ENCODE measurements at places on chromosomes 7 and 10.

GRCh38 chr7:155490697-155491628 is 33.0 kb downstream of the EN2 start:
- no peak for DNase-seq

GRCh38 chr10:105347487-105347886 is 706.4 kb downstream of the SORCS3 start:
- DNase-seq = no peak

DNA sequence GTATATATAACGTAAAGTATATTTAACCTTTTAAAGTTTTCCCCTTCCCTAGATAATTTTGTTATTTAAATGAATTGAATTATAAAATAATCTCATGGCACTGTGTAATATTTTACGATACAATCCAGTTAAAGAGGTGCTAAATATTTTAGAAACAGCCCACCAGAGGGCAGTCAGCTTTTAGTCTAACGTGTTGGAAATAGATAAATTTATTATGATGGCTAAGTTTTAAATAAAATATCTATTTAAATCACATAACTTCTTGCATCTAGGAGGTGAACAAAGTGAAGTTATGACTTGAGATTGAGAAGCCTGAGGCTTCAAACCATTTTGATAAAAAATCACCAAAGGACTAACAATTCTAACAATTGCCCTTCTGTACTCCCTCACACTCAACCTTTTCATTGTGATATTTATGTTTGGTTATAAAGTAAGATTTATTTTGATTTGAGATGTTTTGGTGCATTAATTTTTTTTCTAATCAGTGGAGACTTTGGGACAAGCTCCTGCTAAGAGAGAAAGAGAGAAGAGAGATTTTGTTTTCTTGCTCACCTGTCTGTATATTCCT is 171.5 kb upstream of the SP4 start:
- peak; percentile 59 for DNase-seq

DNA sequence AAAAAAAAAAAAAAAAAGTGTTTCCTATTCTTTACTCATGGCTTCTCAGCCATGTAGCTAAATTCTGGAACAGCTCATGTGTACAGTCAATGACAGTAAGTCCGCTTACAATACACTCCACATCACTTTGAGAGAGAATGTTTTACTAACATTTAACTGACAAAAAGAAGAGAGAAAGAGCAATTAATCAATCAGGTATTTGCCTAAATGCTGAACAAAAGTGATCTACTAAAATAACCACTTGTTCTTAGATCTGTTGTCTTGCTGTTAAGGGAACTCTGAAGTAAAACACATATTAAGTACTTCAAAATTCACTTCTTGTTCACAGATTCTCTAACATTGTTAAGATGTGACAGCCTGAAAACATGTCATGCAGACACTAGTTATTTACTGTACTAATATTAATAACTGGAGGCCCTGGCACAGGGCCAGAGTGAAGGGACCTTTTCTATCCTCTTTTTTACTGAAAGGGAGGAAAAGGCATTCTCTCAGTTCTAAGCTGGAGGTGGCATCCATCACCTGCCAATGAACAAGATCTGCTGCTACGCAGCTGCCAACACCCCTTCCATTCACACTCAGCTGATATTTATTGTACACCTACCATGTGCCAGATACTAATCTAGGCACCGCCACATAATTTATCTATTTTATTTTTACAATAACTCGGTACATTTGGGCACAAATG is 72.6 kb downstream of the AHR start:
- no peak for DNase-seq

DNA sequence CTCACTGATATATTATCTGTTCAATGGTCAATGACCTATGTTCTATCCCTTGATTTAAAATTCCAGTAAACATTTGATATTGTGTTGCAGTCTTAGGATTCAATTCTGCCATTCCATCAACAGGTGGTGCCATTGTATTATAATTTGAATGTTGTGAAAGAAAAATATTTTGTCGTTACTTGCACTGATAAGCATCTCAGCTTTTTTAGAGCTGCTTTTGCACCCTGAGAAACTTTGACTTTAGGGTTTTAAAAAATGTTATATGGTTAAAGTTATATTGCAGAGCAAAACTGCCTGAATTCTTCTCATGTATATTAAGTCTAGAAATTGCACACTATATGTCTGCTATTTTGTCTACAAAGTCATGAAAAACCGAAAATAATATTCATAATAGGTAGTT is 18.8 kb upstream of the MINDY3 start:
- peak; percentile 67 for DNase-seq

DNA sequence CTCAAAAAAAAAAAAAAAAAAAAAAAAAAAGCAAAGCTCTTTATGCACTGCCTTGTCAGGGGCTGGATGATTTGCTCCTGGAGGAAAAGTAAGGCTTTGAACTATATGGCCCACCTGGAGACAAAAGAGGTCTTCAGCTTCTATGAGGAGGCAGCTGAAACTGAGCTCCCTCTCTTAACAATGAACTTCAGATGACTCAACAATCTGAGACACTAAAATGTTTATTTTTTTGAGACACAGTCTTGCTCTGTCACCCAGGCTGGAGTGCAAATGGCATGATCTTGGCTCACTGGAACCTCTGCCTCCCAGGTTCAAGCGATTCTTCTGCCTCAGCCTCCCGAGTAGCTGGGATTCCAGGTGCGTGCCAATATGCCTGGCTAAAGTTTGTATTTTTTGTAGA is 36.7 kb downstream of the RAB19 start:
- no peak for DNase-seq

- DNase-seq = peak; percentile 83
These were observed 69.1 kb upstream of the MXI1 start for GRCh38 chr10:110138197-110138812.

- no peak for DNase-seq
These were observed 109.8 kb upstream of the AGR3 start for GRCh38 chr7:16991551-16991950.

GRCh38 chr7:45033261-45033930 is 33.4 kb downstream of the CCM2 start:
- no peak for DNase-seq

- peak; percentile 18 for DNase-seq
These were observed 111.6 kb downstream of the RBM20 start for GRCh38 chr10:110755781-110756180.

DNA sequence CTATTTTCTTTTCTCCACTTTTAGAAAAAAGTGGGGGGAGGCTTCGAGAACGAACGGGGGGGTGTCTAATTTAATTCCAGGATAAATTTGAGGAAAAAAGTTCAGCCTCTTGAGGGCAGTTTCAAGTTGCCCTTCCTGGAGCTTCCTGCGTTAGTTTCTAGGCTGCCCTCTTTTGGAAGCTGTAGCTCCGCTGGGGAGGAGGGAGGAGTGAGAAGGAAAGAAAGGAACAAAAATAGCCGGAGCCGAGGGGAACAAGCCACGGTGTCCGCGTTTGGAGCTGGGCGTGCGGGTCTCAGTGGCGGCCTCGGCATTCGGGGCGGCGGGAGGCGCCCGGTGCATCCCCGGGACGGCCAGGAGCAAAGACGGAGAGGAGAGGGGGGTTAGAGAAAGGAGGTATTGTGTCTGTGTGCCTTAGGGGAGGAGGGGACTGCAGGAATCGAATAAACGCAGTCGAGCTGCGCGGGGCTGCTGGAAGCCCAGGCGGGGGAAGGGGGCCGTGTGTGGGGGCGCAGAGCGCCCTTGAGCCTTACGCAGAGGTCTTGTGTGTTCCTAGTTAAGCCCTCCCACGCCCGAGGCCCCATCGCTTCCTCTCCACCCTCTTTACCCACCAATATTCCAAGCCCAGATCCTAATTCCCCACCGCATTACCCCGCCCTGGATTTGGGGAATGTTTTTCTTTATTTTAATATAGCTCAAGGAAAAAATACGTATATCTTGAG is 2.0 kb upstream of the TNRC18 start:
- peak; percentile 89 for DNase-seq

DNA sequence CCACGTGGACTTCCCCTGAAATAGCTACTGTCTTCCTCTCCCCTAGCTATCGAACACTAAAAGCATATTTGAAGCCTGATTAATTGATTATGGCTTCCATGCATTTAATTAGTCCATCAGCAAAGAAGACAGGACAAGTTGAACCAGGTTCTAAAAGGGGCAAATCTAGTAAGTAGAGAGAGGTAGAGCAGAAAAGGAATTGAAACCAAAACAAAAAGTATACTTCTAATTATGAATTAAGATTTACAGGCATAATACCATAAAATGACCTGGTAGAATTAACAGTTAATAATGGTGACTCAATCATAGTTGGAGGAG is 393 bp upstream of the DNAJC1 start:
- DNase-seq = no peak

GRCh38 chr7:44081266-44081748 is 1.0 kb downstream of the POLM start:
- peak; percentile 47 for DNase-seq

GRCh38 chr10:79927111-79927828 is 21.6 kb downstream of the SFTPD start:
- no peak for DNase-seq

DNA sequence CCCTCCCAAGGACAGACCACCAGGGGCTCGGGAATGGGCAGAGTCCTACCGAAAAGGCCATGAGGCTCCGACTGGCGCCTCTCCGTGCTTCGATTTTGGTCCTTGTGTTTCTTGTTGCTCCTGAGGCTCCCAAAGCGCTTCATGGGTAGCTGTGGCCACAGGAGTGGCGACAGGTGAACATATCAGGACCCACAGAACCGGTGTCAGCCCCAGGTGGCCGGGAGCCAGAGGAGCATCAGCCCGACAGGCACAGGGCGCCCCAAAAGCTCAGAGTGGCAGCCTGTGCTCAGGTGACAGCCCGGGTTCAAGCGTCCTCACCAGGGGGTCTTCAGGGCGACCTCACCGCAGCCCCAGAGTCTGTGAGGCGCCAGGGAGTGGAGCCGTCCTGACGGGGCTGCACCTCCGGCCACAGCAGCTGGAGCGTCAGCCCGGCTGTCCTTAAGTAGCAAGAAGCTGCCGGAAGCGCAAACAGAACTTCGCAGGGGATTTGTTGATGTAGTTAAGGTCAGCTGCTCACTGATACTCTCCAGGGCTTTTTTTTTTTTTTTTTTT is 141.0 kb downstream of the PRKAG2 start:
- peak; percentile 34 for DNase-seq

GRCh38 chr7:88155756-88156155 is 64.1 kb downstream of the SRI start:
- DNase-seq = no peak

- DNase-seq = no peak
These were observed 18.1 kb upstream of the PANK1 start for GRCh38 chr10:89663144-89663543.

DNA sequence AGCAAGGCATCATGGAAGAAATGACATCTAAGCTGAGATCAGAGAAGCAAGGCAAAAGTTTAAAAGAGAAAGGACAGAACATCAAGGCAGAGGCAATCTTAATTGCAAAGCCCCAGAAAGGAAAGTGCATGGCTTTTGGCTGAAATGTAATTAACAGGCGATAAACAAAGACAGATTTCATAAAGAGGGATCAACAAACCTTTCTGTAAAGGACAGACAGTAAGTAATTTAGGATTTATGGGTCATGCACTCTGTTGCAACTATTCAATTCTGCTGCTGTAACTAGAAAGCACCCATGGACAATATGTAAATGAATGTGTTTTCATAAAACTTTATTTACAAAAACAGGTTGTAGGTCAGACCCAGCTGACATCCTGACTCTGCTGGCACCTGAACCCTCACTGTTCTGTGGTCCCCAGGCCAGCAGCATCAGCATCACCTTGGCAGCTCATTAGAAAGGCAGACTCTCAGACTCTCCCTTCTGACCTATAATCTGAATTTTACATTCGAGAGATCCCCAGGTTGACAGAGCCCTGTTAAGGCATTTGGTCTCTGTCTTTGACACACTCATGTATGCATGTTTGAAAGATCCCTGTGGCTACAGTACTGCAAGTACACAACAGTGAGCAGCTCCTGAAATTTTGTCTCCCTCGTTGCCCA is 362.9 kb upstream of the NFE2L3 start:
- DNase-seq = peak; percentile 30

- DNase-seq = peak; percentile 22
These were observed 21.2 kb downstream of the PDE1C start for GRCh38 chr7:32048970-32049491.

DNA sequence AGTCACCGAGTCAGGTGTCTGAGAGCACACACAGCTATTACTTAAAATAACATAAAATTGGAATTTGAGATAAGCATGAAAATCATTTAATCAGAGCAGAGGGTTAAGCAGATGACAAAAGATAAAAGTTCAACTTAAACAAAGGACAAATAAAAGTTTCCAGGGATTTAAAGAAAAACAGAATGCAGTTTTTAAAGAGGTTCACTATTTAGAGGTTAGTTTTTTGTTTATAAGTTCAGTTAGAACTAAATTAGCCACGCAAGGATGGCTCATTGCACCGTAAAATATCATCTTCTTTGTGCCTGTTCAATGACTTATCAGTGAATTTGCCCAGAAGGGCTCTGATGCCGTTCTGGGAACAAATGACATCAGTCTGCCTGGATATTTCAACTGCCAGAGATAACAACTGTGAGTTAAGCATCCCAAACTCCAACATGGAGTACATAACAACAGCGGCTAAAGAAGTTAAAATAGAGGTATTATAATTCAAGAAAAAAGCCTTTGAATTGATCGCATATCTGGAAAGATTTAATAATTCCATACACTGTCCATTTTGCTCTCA is 107.8 kb downstream of the ANK3 start:
- no peak for DNase-seq

DNA sequence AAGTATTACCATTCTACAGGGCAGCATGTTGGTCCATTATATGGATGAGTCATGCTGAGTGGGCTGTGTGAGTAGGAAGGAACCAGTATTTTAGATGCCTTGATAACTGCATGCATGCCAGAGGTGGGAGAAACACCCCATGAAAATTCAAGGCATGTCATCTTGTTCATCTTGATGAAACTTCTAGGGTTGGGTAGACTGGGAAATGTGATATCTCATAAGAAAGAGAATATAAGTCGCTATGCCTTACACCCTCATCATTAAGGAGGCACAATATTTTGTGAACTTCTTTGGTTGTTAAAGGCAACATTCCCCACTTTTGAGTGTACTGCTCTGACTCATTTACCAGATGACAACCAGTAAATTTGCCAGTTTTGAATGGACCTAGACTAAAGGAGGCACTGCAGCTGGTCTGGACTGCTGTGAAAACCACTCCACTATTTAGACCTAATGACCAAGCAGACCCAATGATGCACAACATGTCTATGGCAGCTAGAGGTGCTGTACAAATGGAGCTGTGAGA is 48.0 kb downstream of the ZNF365 start:
- no peak for DNase-seq

DNA sequence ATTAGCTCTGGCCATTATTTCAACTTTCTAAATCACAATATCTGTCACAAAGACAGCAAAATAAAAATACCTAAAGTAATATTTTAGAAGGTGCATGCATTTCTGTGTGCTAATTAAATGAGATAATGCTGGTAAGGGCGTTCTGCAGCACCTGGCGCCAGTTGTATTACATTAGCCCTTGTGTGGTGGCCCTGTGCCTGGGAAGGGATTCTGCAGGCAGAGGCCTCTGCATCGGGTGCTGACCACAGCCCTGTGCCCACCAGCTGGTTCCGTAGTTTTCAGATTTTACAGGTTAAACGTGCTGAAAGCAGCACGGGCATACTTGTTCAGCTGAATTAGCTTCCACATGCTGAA is 157.7 kb upstream of the PRKCQ start:
- DNase-seq = no peak

GRCh38 chr10:43943818-43944360 is 295.2 kb upstream of the ZNF32 start:
- no peak for DNase-seq

Data from NCI-H82 (cell line).